ENCODE measurements at places on chromosomes 6 and 20. TPM values are rescaled to one million over a fixed set of nuclear protein-coding genes. Genes with fewer than 3 reads are reported as not detected.

Gene PTCRA
- not detected for polyA plus RNA-seq

Gene EDEM2
- 15.5 TPM for polyA plus RNA-seq

Gene RIPOR2
- 6.6 TPM for polyA plus RNA-seq

Gene LYRM4
- polyA plus RNA-seq = 43.6 TPM

Gene PLEKHG1
- polyA plus RNA-seq = 38.8 TPM

Gene SPDEF
- 0.15 TPM for polyA plus RNA-seq

Gene SPATS1
- polyA plus RNA-seq = not detected

Gene GPLD1
- 4.0 TPM for polyA plus RNA-seq

Gene SIRPB1
- 0.56 TPM for polyA plus RNA-seq

Gene PGC
- polyA plus RNA-seq = 0.26 TPM

Gene KCNK5
- 12.7 TPM for polyA plus RNA-seq

Gene TMC2
- 0.20 TPM for polyA plus RNA-seq

Gene GABRR1
- 0.95 TPM for polyA plus RNA-seq

Gene ESF1
- polyA plus RNA-seq = 26.3 TPM

Gene CRYBG1
- polyA plus RNA-seq = 18.2 TPM

Gene ISM1
- polyA plus RNA-seq = 4.5 TPM

Gene SAPCD1
- 17.2 TPM for polyA plus RNA-seq

Gene RNF144B
- 15.7 TPM for polyA plus RNA-seq

Gene TNFRSF6B
- polyA plus RNA-seq = 2.2 TPM

Gene ADTRP
- 1.7 TPM for polyA plus RNA-seq

Gene HLA-DPB1
- polyA plus RNA-seq = 10.7 TPM

Gene PPP1R16B
- 8.1 TPM for polyA plus RNA-seq

Gene COL9A1
- polyA plus RNA-seq = 39.5 TPM

Gene LY6G5B
- 25.3 TPM for polyA plus RNA-seq

Gene ABHD16A
- 61.6 TPM for polyA plus RNA-seq

Gene RPRD1B
- polyA plus RNA-seq = 38.4 TPM

Gene C6orf163
- 2.7 TPM for polyA plus RNA-seq

Gene HTR1B
- 0.50 TPM for polyA plus RNA-seq

Gene GGT7
- polyA plus RNA-seq = 22.8 TPM

Gene KIFC1
- polyA plus RNA-seq = 50.3 TPM

Gene ARFGAP1
- polyA plus RNA-seq = 76.1 TPM

Gene BANF2
- not detected for polyA plus RNA-seq

Gene SLC26A8
- 0.23 TPM for polyA plus RNA-seq

Gene BTN3A1
- 20.2 TPM for polyA plus RNA-seq

Gene GRM1
- 0.11 TPM for polyA plus RNA-seq

Gene BACH2
- polyA plus RNA-seq = 11.2 TPM

Gene LHFPL5
- polyA plus RNA-seq = not detected

Gene CTAGE9
- polyA plus RNA-seq = not detected

Gene EYS
- 0.79 TPM for polyA plus RNA-seq

Gene GPR6
- polyA plus RNA-seq = not detected

Gene HRH3
- polyA plus RNA-seq = 0.06 TPM

Gene AIF1
- polyA plus RNA-seq = 78.2 TPM

Gene FAM50B
- polyA plus RNA-seq = 15.3 TPM

Gene POU5F1
- 25.2 TPM for polyA plus RNA-seq

Gene ZC3H12D
- polyA plus RNA-seq = 0.51 TPM

Gene SLC22A23
- 15.8 TPM for polyA plus RNA-seq

Gene IL17A
- polyA plus RNA-seq = not detected

Gene CST5
- polyA plus RNA-seq = 0.25 TPM

Gene NKAPL
- polyA plus RNA-seq = 2.5 TPM

Gene ARMH2
- polyA plus RNA-seq = not detected

All from renal cortex interstitium (tissue), 15 donors.